ENCODE measurements at places on chromosomes 3 and 15.

- ATAC-seq, result no peak
These were observed 109.4 kb upstream of the C15orf61 start for GRCh38 chr15:67411486-67411885.

DNA sequence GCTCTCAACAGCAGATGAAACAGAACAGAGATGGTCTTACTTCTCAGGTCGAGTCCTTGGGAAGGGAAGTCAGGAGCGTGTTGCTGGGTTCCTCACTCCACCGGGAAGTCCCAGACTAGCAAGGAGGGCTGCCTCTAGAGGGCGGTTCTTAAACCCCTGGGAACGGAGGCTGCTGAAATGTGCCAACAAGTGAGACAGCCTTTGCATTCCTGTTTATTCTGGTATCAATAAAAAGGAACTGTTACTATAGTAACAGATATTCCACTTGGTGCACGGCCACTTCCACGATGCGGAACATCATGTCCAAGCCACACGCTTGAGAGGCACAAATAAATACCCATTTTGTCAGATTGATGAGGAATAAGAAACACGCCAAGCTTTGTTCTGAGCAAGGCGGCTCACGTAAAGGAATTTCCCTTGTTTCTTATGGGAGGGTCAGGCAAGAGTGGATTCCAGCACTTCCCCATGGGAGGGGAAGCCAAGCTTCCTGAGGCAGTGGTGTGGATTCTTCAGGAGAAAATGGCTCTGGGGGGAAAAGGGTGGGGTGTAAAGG is at the start of gene FAM107A:
TSS of gene FAM107A (minus strand) at position 123 of the 553 bp plus-strand sequence. CDS start 7,531 bp downstream, outside the sequence.
- ATAC-seq, result no peak

GRCh38 chr3:195208183-195208582 is 62.8 kb downstream of the XXYLT1 start:
- ATAC-seq, result peak; percentile 96

DNA sequence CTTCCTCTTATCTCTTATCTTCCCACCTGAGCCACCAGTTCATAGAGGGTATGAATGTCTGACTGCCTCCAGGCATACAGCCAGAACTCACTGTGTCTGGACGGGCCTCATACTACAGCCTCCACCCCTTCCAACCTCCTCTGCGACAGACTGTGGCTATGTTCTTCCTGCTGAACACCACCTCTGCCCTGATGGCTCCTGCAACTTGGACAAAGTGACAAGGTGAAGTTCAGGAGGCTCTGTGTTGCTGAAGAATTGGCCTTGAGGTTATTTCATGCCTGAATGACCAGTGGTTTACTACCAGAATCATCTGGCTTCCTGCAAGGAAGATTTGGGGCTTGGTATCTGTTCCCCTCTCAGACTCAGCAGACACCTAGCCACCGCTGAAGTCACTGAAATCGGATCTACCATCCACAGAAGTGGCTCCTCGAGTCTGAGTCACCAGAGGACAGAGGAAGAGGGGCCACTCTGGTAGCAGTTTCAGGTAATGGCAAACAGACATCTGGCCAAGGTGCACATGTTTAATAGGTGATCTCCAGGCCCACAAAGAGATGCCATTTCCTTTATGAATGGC is 14.2 kb upstream of the ULK3 start:
- ATAC-seq, result peak; percentile 93

DNA sequence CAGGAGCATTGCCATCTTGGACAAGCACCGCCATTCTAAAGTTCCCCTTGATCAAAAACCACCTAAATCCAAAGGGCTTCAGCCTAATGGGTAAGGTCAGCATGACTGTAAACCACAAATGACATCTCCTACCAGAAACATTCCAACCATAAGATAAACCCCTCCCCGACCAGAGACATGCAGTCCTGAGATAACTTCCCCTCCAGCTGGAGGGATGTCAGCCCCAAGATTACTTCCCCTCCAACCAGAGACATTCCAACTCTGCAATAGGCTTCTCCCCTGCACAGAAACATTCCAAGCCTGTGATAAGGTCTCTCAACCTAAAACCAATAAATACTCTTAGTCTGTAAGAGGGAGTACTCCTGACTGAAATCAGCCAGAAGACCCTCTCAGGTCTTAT is 62.7 kb upstream of the DNAJC19 start:
- no peak for ATAC-seq

GRCh38 chr3:108110934-108111333 is 20.1 kb upstream of the CD47 start:
- ATAC-seq, result no peak

- ATAC-seq, result no peak
These were observed 15.4 kb upstream of the CHRNA7 start for GRCh38 chr15:32014953-32015352.

GRCh38 chr3:150278843-150279381 is 129.2 kb upstream of the TSC22D2 start:
- ATAC-seq, result no peak

GRCh38 chr15:100918690-100919480 is at the start of gene LRRK1:
LRRK1 (plus strand) TSS chr15:100919357; CDS start chr15:100924633, 5,276 bp downstream.
- ATAC-seq, result peak; percentile 72

DNA sequence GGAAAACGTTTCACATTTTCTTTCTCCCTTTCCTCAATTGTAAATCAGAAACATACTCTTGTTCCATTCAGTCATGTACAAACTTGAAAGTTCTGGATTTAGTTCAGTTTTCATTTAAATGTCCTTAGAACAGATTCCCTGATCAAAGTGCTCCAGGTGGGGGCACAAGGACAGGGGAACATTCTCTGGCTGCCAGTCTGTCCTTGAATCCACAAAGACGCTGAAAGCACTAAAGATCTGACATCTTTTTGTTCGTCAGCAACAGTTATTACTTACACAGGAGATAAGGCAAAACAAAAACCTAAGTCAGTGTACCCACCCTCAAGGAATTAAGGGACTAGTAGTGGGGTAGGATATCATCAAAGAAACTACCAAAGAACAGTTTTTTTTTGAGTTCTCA is 139.2 kb downstream of the GHSR start:
- ATAC-seq, result no peak

DNA sequence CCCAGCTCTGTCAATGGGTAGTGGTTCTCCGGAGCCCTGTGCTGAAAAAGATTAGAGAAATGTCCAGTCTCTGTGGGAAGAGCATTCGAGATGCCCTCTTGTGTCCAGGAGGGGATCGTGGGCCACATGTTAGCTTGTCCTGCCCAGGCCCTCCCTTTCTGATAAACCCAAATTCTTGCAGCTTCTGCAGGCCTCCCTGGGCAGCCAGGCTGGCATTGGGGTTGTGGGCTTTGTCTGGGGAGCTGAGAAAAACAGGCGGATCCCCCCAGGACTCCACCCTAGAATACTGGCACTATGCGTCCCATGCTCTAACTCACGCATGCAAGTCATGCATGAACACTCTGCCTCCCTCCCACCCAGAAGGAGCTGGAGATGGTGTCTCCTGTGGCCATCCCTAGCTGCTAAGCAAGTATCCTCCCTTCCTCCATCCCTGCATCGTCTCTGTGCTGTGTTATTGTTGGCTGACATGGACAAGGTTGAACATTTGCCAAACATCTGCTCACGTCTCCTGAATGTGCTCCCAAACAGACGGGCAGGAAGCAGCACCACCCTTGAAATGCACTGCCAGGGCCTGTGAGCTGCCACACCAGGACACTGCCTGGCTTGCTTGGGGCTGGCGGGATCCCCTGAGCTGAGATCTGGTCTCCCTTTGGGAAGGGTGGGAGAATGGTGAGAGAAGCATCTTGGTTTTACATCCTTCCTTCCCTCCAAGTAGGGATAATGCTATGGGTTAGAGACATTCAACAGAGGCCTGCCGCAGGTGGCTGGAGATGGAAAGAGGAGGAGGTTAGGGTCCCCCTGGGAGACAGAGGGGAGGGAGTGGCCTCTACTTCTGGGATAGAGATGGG is 26.5 kb downstream of the CFAP161 start:
- no peak for ATAC-seq

DNA sequence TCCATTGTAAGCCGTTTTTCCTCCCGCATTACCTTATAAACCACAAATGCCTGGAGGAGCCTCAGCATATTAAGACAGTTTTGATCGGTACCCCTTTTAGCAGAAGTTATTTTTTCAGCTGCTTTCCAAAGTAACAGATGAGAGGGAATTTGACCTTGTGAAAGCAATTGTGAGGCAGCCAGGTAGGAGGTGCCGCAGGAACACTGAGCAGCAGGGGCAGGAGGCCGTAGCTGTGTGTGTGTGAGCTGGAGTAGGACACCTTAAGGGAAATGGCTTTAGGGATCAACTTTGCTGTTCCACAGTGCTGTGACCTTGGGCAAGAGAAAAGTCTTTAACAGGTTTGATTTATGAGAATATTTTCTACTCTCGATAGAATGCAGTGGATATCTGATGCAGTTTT is 482.1 kb downstream of the IL5RA start:
- no peak for ATAC-seq

GRCh38 chr15:66876421-66876730 is 174.3 kb downstream of the SMAD6 start:
- no peak for ATAC-seq

DNA sequence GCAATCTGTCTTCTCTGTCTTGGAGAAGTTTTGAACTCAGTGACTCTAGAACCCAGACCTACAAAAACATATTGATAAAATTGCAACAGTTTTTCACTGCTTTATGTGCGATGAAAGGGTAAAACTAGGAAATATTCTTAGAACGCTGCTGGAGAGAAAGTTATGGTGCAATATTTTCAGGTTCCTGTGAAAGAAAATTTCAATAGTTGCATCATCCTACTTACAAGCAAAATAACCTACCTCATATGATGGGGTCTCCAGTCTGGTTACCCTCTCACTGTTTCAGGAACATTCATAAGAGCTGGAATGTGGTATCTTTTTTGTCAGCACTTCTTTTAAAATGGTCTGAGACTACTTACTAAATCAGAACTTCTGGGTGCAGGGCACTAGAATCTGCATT is 27.1 kb downstream of the GATM start:
- ATAC-seq, result no peak

DNA sequence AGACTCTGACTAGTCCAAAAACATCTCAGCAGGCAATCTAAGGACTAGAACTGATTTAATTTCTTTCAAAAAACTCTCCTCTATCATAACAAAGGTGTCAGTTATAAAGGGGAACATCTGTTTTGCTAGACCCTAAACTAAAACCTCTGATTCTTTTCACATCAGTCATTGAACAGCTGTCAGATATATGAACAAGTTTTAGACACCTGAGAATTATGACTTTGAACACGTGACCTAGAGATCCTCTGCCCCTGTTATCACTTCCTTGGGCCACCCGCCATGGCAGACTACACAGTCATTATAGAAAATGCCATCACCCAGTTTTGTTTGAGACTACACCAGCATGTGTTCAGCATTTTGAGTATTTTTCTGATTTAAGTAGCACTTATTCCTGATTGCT is 282.3 kb upstream of the TBL1XR1 start:
- ATAC-seq, result no peak

DNA sequence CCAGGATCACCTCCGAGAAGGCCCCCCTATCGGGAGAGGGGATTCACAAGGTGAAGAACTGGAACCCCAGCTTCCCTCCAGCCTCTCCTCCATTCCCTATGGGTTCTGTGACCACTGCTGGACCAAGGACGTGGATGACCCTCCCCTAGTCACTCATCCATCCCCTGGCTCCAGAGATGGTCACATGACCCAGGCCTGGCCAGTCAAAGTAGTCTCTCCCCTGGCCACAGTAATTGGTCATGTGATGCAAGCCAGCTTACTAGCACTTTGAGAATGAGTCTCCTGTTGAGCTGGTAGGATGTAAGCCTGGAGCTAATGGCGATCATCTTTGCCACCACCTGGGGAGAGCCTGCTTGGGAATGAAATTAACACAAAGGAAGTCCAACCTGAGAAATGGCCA is 3.9 kb downstream of the CAMK1 start:
- ATAC-seq, result no peak

DNA sequence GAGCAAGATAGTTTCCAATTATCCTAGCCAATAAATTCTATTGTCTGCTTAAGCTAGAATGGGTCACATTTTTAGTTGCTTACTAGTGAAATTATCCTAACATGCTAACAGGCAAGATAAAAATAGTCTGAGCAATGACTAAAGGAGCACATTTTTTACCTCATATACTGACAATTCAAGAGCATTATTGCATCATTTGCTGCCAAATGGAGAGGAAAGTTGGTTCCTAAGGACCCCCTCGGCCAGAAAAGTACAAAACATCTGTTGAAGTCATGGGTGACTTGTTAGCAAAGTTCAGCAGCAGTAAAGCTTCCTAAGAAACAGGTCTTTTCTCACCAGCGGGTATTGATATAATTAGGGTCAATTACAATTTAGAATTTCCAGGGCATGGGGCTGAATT is 1001.0 kb downstream of the FHIT start:
- ATAC-seq, result no peak

GRCh38 chr3:130904491-130904890 is 10.6 kb downstream of the ATP2C1 start:
- no peak for ATAC-seq
